ENCODE measurements at places on chromosomes 11 and 22.

DNA sequence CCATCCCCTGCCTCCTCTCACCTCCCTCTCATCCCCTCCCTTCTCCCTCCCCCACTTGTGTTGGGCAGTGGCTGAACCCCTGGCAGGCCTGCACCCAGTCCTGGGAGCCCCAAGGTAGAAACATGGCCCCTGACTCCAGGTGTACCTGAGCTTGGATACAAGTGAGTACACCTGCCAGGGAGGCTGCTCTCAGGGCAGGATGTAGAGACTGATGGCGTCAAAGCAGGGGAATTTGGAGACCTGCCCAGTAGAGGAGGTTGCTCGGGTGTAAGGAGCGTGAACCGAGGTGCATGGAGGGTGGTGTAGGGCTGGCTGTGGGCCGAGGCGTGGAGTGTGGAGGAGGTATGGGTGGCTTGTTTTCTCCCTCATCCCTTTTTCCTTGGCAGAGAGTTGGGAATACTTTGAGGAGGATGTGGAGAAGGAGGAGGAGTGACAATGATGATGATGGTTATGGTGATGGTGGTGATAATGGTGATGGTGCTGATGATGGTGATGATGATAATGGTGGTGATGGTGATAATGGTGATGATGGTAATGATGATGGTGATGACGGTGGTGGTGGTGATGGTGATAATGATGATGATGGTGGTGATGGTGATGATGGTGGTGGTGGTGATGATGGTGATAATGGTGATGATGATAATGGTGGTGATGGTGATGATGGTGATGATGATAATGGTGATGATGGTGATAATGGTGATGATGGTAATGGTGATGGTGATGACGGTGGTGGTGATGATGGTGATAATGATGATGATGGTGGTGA lies 12.3 kb downstream of the MRGPRG start:
- no peak for DNase-seq

- DNase-seq, result no peak
These were observed 106.7 kb downstream of the GGTLC2 start for GRCh38 chr22:22751043-22751603.

DNA sequence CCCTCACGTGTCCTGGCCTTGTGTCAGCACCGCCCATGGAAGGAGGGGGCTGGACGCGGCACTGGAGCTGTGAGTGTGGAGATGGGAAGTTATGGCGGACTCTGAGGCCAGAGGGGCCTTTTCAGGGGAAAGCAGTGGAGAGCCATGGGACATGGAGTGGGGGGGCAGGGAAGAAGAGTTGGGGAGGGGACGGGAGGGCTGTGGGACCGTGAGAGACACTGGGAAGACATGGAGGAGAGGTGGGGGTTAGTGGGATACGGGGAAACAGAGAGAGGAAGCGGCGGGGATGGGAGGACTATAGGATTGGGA lies 58.2 kb downstream of the FBXO7 start:
- DNase-seq, result no peak

- DNase-seq, result no peak
These were observed 437.5 kb downstream of the TBC1D22A start for GRCh38 chr22:47199979-47200272.

DNA sequence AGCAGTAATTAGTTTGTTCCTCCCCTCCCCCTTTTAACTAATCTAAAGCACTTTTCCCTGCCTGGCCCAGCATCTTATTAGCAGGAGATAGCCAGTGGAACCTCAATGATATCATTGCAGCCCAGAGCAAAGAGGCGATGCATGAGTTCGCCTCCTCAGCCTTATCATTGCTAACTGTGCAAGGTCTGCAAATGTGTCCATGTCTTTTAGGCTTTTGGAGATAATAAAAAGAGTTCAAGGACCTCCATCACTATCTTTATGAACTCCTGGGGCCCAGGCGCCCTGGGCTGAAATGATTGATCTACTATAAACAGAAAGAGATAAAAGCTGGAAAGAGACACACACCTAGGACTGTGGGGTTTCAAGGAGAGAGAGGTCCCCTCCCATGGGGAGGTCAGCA lies 124.2 kb upstream of the TBCEL start:
- no peak for DNase-seq

GRCh38 chr11:10272132-10272531 lies 21.9 kb downstream of the SBF2 start:
- DNase-seq, result no peak

DNA sequence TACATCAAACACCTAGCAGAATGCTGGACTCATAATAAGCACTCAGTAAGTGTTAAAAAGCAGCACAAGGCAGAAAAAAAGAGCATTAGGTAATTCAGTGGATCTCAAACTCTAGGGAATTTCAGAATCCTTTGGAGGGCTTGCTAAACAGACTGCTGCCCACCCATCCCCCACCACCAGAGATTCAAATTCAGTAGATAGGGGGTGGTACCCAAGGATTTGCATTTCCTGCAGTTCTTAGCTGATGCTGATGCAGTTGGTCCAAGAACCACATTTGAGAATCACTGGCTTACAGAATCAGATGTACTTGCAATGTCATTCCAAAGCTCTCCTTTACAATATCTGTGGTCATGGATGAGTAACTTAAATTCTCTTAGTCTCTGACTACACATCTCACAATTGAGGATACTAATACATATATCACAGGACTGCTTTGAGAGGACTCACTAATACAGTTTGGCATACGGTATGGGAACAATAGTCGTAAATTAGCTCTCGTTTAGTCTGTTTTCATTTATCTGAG lies 664.5 kb downstream of the KCNA4 start:
- DNase-seq, result no peak

DNA sequence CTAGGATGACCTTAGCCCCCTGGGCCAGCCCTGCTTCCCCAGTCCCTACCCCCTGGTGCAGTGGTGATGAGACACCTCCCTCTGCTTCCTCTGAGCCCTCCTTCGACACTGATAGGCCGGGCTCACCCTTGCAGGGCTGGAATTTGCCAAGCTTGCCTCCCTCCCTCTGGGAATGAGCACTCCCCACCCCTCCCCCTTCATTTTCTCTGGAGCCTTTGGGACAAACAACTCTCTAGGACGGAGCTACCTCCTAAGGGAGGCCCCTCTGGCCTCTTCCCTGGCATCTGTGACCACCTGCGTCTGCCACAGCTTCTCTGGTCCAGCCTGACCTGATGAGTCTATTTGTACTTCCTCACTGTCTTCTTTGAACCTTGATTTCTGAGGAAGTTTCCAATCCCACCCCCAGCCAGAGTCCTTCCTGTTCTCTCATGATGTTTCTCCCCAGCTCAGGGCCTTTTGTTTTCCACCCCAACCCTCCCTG lies 53.3 kb upstream of the ADA2 start:
- no peak for DNase-seq

- DNase-seq, result no peak
These were observed 43.0 kb downstream of the DBX1 start for GRCh38 chr11:20117291-20117690.

- no peak for DNase-seq
These were observed 20.4 kb upstream of the SCUBE1 start for GRCh38 chr22:43363315-43364168.

DNA sequence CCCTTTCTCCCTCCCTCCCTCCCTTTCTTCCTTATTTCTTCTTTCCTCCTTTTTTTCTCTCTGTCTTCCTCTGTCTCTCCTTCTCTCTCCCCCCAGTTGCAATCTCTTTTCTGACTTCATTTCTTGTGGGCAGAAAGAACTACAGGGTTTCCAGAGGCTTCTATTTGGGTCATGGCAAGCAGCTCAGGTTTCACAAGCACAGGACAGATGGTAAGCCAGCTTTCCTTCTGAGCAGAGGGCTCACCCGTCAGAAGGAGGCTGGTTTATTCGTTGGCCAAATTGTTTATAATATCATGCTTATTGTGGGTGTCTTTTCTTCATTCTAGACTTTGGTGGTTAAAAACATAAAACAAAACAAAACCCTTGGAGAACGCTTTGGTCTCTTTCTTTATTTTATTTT lies 58.9 kb upstream of the CLMP start:
- DNase-seq, result no peak

GRCh38 chr11:4543561-4543960 lies 1.4 kb upstream of the OR52M1 start:
- DNase-seq, result no peak

GRCh38 chr11:110159476-110159875 lies 66.3 kb downstream of the ZC3H12C start:
- DNase-seq, result no peak

GRCh38 chr22:19707347-19708290 lies 6.7 kb upstream of the SEPTIN5 start:
- no peak for DNase-seq

GRCh38 chr22:47304191-47304831 lies 541.9 kb downstream of the TBC1D22A start:
- DNase-seq, result no peak
